ENCODE measurements at places on chromosomes 6 and 20.

DNA sequence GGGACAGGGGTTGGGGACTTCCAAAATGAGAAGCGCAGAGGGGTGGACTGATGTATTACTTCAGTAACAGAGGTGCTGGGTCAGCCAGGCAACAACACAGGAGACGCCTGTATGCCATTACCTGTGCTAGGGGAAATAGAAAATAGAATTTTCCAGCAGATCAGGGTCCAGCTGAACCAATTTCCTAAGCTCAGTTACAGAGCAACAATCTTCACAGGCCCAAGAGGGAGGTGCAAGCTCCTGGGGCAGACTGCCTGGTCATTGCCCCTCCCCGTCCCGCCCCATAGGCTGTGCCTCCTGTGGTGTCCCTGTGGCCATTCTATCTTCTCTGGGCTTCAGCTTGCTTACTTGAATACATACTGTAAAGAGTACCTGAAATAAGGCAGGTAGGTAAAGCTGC lies 3.7 kb downstream of the KCNK5 start:
- peak; percentile 54 for DNase-seq

DNA sequence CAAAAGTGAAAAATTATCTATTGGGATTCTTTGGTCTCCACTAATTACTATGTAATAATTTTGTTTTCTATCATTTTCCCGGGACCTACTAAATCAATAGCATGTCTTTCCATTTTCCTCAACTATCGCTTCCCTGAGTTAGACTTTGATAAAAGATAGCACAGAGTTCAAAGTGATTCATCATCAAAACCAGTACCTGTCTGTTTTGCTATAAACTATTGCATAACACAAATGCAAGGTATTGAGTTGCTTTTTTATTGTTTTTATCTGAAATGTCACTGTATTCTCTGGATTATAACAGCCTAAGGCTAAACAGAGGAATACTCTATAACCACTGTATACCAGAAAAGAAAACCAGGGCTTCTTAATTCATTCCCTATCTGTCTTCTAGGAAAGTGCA lies 19.7 kb downstream of the FRK start:
- DNase-seq, result no peak

DNA sequence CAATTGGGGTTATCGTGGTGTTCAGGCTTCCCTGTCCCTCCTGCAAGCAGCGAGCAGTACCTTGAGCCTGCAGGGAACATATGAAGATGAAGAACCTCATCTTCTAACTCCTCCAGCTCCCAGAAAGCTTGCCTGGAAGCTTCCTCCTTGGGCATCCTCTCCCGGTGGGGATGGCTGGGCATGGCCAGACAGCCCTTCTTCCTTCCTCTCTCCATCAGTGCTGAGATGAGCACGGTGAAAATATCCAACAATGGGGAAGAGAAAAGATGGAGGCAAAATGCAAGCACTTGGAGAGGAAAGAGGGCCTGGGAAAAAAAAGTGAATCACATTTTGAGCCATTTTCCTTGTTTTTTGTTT lies 107.7 kb upstream of the FOXA2 start:
- DNase-seq, result no peak

- DNase-seq, result peak; percentile 37
Observed at GRCh38 chr6:14321992-14322772, 204.6 kb downstream of the CD83 start.

GRCh38 chr6:134211297-134211696 lies 106.6 kb downstream of the SGK1 start:
- no peak for DNase-seq

DNA sequence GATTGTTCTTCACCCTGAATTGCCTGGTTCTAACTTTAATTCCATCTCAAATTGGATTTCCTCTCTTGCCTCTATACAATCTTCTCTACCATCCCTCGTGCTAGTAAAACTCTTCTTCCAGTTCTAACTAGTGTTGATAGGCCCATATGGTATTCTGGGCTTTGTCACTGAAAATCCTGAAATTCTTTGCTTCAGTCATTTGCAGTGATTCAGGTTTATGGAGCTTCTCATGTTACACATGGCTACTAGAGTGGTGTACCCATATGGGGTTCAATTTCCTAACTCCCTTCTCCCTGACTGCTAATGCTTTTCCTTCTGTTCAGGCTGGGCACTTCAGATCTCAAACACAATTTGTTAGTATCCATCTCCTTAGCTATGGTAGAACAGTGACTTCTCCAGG lies 956.6 kb downstream of the KIF16B start:
- no peak for DNase-seq

All from NCI-H510A (cell line).